ENCODE measurements at places on chromosomes 16 and 17.

DNA sequence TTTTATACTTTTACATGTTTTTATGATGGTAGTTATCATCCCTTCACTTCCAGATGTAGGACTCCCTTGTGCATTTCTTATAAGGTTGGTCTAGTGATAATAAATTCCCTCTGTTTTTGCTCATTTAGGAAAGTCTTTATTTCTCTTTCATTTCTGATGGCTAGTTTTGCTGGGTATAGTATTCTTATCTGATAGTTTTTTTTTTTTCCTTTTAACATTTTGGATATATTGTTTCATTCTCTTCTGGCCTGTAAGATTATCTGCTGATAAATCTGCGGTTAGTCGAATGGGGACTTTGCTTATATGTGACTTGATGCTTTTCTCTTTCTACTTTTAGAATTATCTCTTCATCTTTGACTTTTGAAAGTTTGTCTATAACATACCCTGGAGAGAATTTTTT is 153.1 kb upstream of the MPHOSPH6 start:
- no peak for DNase-seq

DNA sequence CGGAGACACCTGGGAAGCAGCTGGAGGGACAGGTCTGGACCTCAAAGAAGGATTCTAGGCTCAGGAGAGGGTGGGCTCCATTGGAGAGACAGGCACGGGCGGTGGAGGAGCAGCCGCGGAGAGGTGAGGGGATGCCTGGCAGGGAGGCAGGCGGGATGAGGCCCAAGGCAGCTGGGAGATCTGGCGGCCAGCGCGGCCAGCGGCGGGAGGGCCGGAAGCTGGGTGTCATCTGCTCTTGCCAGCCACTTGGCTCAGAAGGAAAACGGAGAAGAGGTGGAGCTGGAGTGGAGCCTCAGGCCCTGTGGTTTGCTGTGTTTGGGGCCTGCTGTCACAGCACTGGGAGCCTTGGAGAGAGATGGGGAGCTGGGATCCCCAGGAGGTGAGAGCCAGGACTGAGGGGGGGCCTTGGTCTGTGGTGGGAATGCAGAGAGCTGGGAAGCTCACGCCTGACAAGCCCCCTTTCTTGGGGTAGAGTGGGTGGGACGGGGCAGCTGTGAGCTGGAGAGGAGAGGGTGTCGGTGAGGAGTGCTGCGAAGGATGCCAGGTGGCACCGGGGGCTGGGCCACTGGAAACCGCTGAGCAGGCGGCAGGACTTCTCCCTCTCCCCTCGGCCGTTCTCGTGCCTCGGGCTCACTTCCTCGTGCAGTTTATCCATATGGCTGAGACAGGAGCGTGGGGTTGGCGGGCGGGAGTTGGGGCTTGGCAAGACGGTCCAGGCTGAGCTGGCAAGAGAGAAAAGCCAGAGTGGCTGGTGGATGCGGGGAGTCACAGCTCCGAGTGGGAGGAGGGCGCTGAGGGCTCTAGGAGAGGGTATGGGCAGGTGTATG is 8.0 kb downstream of the TBC1D24 start:
- no peak for DNase-seq

- no peak for DNase-seq
Measured at GRCh38 chr17:48426761-48427500, 3.1 kb downstream of the SKAP1 start.

- no peak for DNase-seq
Measured at GRCh38 chr17:60602871-60603270, 2.9 kb downstream of the PPM1D start.

DNA sequence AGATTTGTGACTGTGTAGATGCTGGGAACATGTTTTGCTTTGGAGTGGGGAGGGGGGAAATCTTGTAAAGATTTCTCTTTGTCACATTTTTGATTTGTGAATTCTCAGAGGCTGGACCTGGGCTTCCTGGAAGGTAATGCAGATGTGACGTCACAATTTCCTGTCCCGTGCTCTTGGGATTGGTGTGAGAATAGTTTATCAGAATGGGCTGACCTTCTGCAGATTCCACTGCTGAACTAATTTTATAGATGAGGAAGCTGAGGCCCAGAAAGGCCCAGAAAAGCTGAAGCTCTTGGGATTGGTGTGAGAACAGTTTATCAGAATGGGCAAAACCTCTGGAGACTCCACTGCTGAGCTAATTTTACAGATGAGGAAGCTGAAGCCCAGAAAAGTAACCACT is 34.0 kb downstream of the HS3ST3B1 start:
- DNase-seq: no peak

DNA sequence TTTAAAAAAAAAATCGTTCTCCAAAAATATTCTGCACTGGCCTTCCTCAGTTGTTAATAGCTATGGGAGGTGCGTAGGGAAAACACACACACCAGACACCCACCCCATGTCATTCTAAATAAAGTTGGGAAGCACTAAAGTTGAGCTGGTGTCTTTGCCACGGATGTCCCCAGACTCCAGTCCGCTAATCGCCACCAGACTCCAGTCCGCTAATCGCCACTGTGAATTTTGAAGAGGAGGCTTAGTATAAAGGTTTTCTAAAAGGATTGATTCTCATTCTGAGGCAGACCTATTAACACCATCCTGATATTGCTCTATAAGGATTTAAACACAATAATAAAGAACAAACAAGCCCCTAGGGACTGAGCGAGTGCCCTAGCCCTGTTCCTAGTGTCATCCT is 22.7 kb upstream of the CPSF4L start:
- no peak for DNase-seq

- DNase-seq: no peak
Measured at GRCh38 chr17:34246446-34246845, 8.6 kb upstream of the CCL2 start.

GRCh38 chr16:79493911-79494310 is 106.6 kb downstream of the MAF start:
- no peak for DNase-seq

- DNase-seq: no peak
Measured at GRCh38 chr16:6977291-6977690, 355.4 kb upstream of the RBFOX1 start.

GRCh38 chr16:81900456-81900855 is 110.8 kb downstream of the SDR42E1 start:
- no peak for DNase-seq

DNA sequence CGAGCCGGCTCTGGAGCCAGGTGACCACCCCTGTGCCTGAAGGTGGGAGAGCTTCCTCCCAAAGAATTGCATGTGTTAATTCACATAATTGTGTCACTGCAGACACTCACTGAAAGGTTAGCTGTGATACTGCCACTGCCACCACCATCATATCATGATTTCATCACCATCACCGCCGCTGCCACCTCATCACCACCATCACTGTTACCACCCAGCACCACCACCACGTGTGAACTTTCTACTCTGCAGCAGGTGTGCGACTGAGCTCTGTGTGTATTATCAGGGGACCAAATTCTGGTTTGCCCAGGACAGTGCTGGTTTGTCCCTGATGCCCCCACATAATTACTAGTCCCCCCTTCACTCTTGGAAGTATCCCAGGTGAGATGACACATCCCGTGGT is 15.2 kb downstream of the BCAR1 start:
- DNase-seq: no peak

Measured in NAMALWA (cell line).